Activated CD8-positive, alpha-beta T cell treated with anti-CD3 and anti-CD28 coated beads for 36 hours (primary cell): ENCODE measurements at places on chromosomes 11 and 22. TPM values are rescaled to one million over a fixed set of nuclear protein-coding genes. Genes with fewer than 3 reads are reported as not detected.

GRCh38 chr22:44211946-44212930, 31.5 kb downstream of the PARVG start:
- no peak for DNase-seq

GRCh38 chr11:63337070-63337469, 32.5 kb upstream of the SLC22A9 start:
- DNase-seq = no peak

GRCh38 chr11:128714123-128714522, 20.3 kb downstream of the FLI1 start:
- DNase-seq = no peak

DNA sequence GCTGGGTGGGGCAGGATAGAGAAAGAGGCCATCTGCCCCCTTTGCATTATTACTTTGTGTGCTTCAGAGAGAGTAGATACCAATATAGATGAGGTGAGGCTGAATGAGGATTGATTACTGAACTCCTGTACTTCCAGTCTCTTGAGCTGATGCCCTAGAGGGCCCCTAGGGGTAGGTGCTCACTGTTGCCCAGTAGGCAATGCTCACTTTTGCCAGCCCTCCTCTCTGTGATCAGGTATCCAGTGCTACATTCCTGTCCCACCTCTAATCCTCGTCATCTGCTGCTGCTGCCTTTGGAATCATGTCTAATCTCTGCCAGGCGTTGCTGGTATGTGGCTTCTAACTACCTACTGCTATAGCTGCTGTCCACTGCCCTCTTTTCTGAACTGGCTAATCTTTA, 57.2 kb downstream of the CCDC83 start:
- DNase-seq = no peak

DNA sequence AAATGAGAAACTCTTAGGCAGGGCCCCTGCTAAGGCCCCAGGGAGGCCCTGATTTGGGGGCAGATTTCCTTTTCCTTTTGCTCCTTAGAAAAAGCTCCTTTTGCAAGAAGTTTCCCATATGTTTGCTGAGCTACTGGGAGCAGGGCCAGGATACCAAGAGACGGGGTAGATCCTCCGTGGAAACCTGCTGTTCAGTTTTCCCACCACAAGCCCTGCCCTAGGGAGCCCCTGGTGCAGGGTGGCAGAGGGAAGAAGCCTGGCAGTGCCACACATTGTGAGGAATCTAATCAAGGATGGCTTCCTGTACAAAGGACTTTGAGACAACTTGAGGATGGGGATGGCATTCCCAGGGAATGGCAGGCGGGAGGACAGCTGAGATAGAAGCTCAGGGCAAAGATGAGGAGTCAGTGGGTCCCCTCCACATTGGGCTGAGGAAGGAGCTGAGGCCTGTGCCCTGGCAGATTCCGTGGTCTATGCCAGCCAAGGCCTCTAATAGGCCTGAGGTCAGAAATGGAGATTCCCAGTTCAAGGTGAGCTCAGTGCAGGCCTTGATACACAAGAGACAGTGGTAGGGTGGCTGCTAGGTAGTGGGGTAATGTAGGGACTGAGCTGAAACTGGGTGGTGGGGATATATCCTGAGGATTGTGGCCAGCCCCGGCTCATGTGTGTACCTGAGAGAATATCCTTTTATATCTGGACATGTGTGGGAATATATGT, 15.0 kb downstream of the TUB start:
- no peak for DNase-seq

DNA sequence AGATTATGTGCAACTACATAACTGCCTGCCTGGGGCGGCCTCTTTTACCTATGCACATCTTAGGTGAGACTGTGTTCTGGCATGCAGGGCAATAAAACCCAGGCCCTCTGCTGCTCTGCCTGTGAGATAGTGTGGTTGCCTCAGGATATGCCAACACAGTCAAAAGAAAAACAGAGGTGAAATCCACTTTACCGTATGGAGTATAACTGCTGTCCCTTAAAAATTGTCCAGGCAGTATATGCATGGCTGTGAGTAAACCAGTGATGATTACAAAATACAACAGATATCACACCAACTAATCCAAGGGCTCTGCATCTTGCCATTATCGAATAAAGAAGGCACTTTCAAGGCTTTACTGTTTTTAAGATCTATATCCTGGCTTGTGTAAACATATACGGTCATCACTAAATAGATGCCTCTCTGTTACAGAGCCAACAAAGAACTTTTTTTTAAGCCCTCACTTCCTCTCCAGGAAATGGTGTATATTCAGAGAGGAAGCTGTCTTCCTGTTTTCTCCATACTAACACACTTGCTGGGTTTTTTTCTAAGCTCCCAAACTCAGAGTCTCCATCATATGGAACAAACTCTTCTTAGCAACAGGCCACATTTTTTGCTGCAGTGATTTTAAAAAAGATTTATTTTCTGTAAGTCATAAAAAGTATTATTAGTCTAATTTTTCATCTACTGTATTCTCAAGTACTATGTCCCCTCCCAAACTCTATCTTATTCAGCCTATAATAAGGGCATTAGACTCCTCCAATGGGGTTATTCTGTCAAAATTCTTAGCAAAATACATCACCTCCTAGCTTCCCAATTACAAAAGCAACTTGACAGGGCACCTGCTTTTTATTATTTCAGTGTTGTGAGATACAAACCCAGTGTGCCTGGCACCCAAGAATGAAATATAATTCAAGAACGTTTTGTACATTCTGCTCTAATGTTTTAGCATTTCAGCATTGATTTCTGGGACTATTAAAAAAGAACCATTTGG, 135.2 kb downstream of the MAML2 start:
- peak; percentile 46 for DNase-seq

GUCY1A2 gene
- total RNA-seq = not detected
